ENCODE measurements at places on chromosomes 2 and 18.

DNA sequence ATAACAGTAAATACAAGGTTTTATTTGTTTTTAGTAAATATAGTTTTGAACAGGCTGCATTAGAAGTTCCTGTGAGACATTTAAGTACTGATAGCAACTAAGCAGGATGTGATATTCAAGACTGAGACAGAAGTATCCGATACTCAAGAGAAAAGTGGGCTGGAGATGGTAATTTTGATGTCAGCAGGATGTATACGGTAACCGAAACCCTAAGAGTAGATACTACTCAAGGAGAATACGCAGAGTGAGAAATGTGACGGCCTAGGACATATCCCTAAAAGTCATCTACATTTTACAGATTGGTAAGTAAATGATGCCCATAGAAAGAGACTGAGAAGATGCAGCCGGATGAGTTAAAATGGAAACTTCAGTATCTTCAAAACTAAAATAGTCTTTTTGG, 115.4 kb downstream of the GORASP2 start:
- DNase-seq: peak; percentile 3

- DNase-seq: no peak
Observed at GRCh38 chr2:37632310-37632709, 39.1 kb downstream of the CDC42EP3 start.

GRCh38 chr18:25057491-25058050, 294.4 kb downstream of the ZNF521 start:
- DNase-seq: no peak

- DNase-seq: no peak
Observed at GRCh38 chr2:26568076-26568890, 72.9 kb downstream of the CIB4 start.

- DNase-seq: no peak
Observed at GRCh38 chr2:237181844-237182243, 96.2 kb downstream of the COPS8 start.
